ENCODE measurements at places on chromosomes 7 and 10.
A peak's percentile ranks its signal among the peaks of the same experiment; 100 is the strongest.

DNA sequence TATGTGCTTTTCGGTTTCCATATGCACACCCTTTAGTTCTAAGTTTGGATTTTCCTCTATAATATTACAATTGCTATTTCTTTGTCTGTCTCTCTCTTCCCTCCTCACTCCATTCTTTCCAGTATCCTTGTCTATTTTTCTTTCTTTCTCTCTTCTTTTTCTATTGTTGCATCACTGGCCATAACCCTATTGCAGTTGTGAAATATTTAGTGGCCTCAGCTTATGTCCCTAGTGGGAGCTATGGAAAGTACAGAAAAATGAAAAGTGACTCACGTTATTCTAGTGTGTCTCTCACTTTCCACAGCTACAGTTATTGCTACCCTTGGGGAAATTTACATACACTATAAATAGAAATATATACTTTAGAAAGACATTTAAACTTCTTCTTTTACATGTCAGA lies 59.1 kb downstream of the CNTNAP2 start:
- no peak for DNase-seq

- DNase-seq = no peak
Measured at GRCh38 chr7:80918399-80918798, 452 bp downstream of the SEMA3C start.

GRCh38 chr7:1197997-1198625 lies 34.6 kb upstream of the UNCX start:
- no peak for DNase-seq

DNA sequence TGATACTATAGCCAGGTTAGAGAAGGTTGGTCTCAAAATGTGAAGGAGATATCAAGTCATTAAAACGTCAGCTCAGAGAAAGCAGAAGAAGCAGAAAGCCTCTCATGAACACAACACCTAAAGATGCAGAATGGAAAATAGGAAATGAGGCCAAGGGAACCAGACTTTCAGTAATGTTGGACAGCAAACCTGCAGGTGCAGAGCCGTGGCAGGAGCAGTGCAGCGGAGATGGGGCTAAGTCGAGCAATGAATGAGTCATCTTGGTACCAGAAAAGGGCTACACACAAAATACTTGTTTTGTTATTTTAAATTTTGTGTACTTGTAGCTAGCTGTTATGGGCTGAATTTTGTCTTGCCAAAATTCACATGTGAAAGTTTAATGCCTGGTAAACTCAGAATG lies 479.6 kb upstream of the POM121L12 start:
- no peak for DNase-seq

GRCh38 chr10:11150231-11150731 lies 132.6 kb downstream of the CELF2 start:
- DNase-seq = no peak

GRCh38 chr7:91557789-91558404 lies 293.7 kb downstream of the FZD1 start:
- DNase-seq = no peak

DNA sequence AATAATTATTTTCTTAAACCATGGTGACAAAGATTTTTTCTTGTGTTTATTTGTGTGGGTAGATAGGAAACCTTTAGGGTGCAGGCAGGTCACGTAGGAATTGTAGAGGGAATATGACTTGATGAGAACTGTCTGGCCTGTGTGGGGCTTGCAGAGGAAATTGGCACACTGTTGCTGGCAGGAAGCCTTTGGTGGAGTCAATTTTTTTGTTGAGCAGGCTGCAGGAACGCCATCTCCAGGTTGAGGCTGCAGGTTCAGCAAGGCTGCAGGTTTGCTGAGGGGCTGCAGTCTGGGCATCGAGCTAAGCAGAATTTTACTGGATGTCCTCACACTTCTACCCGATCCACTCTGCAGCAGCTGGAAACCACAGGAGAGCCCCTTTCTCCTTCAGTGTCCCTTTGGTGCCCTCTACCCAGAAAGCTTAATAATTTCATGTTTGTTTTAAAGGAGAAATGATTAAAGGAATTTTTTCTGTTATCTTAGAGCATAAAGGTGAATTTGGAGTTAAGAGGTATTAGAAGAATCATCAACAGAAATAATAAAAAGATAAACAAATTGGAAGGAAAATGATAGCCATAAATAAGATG lies 37.0 kb downstream of the TBC1D12 start:
- no peak for DNase-seq

GRCh38 chr7:81138870-81139269 lies 220.0 kb upstream of the SEMA3C start:
- no peak for DNase-seq

DNA sequence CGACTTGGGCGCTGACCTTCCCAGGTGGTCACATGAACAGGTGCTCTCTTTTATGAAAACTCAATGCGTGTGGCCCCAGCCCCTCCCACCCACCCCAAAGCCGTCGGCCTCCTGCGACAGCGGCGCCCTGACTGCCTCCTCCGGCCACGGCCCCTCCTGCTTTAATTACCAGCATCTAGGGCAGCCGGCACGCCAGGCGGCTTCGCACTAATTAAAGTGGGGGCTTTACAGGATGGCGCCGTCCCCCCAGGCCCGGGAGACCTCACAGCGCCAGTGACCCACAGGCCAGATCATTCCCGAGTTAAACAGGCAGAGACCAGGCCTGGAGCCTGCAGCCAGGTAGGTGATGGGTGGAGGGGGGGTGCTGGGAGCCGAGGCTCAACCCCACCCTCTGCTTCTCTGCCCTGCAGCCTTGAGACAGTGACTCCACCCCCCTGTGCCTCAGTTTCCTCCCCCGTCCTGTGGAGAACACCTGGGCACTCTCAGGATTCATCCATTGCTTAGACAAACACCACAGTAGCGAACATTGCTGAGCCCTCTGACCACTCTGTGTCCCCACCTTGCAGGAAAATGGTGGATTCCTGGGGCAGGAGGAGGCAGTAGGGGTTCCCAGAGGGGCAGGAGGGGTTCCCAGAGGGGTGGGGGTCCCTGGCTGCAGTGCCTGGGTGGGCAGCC lies 100.8 kb downstream of the MICALL2 start:
- no peak for DNase-seq

GRCh38 chr10:71254834-71255549 lies 42.6 kb downstream of the UNC5B start:
- DNase-seq = no peak

DNA sequence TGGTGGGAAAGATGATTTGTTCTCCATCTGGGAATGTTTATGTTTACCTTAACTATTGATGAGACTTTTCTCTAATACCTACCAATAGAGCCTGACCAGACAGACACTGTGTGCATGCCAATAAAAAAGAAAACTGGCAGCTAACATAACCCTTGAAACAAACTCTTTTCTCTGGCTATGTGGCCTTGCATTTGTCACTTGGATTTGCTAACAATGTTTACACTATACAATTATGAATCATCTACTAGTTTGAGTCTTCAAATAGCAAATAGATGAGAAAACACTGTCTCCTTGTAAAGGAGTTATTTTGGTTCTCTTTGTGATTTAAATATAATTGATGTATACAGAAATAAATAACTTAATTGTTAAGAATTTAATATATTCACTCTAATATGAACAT lies 273.1 kb downstream of the SEMA3D start:
- DNase-seq = no peak

- DNase-seq = no peak
Measured at GRCh38 chr10:32937911-32938424, 20.1 kb downstream of the ITGB1 start.

DNA sequence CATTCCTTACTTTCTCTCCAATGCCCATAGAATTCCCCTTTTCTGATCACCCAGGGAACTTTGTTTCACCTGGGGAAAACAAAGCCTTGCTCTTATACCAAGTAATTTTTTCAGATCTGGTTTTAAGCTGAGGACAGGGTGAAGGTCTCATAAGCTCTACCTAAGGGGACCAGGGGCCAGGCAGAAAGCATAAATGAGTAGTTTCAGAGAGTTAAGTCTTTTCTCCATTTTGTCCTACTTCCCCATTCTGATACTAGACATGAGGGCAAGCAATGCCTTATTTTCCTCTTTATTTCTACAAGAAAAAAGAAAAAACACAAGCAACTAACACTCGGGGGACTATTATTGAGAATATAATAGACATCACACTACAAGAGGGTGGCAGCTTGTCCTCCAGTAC lies 2.9 kb downstream of the AKR1D1 start:
- DNase-seq = no peak

GRCh38 chr7:105905209-105905909 lies 29.0 kb upstream of the ATXN7L1 start:
- no peak for DNase-seq

- peak; percentile 82 for DNase-seq
Measured at GRCh38 chr10:30027057-30028005, 32.1 kb downstream of the JCAD start.

DNA sequence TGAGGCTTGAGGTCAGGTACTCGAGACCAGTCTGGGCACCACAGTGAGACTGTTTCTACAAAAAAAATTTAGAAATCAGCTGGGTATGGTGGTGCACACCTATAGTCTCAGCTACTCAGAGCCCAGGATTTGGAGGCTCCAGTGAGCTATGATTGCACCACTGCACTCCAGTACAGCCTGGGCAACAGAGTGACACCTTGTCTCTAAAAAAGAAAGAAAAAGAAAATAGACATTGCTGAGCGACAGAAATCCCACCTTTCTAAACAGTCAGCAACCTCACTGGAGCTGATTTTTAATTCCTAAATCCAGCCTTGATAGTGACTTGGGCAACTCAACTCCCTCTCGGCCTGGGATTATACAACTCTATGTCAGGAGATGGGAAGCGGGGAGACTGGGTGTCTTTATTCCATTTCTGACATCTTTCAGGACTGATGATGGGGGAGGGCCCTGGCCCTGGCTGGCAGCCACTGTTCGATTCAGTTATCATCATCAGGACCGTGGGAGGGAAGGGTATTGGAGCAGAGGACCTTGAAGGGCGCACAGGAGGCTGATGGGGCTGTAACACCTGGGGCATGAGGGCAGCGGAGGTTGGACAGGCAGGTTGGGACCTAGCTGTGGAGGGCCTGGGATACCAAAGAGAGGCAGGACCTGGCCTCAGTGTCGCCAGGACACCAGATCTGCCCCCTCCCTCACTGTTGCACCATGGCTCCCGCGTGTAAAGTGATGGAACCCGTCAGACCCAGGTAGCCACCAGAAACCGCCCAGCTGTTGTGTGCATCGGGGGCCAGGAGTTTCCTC lies 14.7 kb downstream of the HSPB1 start:
- no peak for DNase-seq

DNA sequence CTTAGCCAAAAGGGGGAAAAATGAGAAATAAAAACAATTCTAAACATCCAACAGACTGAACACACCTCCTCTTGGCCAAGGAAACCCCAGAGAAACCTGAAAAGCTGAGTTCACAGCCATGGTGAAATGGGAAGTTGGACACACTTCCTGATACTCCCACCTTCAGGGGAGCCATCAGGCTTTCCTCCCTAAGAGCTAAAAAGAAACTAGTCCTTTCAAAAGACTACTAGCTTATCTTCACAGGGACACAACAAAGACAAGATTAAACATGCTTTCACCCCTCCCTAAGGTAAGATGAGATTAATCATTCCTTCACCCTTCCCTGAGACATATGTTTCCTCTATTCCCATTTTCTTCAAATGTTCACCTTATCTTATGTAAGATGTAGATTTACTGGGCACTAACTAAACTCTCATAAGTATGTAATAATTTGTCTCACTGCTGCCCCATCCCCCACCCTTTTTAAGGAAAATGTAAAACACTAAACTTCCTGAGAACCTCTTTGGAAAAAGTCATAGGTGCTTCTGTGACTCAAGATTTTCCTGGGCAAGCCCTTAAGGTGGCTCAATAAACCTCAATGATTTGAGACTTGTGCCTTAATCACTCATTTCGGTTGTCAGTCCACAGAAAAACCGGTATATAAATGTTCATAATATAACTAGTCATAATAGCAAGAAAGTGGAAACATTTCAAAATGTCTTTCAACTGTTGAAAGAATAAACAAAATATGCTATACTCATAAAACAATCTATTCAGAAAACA lies 40.5 kb downstream of the HTR7 start:
- no peak for DNase-seq

- no peak for DNase-seq
Measured at GRCh38 chr7:124618871-124619270, 146.7 kb downstream of the GPR37 start.

GRCh38 chr7:114941692-114942091 lies 19.8 kb downstream of the MDFIC start:
- DNase-seq = no peak

DNA sequence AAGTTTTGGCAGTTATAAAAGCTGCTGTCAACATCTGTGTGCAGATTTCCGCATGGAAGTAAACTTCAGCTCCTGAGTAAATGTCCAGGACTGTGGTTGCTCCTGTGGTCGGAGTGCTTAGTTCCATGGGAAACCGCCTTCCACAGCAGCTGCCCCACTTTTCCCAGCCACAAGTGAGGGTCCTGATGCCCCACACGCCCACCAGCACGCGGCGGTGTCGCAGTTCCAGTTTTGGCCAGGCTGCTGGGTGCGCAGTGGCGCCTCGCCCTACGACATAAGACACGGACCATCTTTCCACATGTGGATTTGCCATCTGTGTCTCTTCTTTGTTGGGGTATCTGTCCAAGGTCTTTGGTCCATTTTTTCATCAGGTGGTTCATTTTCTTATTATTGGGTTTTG lies 167.1 kb downstream of the DIP2C start:
- DNase-seq = no peak

DNA sequence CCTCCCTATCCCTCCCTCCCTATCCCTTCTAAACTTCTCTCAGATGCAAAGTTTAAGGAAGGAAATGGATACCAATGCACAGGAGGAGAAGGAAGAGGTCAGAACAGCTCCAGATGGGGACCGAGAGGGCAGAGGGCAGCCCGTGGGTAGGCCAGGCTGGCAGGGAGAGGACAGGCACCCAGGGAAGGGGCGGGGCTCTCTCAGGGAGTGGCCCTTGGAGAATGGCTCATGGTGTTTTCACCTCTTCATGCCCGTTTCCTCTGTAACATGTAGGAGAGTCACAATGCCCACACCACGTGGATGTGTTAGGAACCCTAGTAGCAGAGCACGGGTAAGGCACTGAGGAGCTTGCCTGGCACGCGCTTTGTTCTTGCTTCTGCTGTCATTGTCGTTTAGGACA lies 264.5 kb downstream of the CELF2 start:
- DNase-seq = no peak

DNA sequence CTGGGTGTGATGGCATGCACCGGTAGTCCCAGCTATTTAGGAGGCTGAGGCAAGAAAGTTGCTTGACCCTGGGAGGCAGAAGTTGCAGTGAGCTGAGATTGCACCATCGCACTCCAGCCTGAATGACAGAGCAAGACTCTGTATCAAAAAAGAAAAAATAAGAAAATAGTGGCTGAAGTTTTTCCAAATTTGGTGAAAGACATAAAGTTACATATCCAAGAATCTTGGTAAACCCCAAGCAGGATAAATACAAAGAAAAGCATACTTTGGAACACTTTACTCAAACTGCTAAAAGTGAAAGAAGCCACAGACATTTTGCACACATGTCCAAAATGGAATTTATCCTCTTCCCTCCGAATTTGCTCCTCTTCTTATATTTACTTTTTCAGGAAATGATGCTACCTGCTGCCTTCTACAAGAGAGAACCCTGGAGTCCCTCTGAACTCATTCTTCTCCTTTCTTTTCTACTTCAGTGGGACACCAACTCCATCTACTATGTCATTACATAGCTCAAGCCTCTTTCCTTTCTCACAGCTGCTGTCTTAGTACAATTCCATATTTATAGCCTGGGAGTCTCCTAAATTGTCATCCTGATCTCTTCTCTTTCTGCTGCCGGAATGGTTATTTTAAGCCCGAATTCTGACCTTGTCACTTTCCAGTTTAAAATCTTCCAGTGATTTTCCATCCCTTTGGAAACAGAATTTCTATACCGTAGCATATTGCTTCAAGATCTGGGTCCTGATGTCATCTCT lies 17.3 kb upstream of the SMNDC1 start:
- no peak for DNase-seq

All from sciatic nerve (tissue), 2 donors.